ENCODE measurements at places on chromosomes 5 and 9.

DNA sequence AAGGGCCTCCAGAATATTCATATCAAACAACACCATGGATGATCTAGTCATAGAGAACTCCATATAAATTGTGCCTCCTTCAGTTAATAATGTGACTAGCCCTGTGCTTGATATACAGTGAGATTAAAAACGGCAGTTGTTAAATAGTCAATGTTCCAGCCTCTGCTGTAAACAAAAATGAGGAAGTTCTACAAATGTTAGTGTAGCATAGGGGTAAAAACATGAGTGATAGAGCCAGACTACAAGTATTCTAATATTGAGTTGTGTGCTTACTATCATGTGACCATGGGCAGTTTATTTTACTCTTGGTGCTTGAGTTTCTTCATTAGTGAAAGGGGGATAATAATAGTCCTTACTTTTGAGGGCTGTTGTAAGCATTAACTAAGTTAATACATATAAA is 43.3 kb upstream of the SLCO6A1 start:
- DNase-seq, result no peak

DNA sequence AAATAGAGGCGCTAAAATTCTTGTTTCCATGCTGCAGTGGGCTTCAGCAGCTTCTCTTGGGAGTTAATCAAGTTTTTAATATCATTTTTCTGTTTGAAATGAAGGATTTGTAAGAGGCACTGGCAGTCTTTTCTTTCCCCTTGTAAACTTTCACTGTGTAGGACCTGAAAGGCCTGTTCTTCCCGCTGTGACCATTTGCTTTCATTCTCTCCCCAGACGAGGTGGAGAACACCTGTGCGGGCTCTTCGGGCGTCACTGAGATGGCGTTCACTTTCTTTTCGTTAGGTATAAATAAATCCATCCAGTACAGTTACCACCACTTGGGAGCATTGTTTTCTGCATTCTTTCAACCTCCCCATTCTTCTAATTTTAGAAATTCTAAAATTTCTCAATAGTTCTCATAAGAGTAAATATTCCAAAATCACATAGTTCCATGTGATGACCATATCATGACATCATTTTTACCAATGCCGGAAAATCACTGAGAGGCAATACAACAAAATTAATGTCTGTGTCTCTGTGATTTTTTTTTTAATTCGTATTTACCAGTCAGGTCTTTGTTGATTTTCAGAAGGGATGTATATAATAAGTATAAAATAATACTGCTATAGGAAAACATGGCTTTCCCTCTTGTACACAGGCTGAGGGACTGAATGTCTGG is 131.7 kb upstream of the ICE1 start:
- no peak for DNase-seq

DNA sequence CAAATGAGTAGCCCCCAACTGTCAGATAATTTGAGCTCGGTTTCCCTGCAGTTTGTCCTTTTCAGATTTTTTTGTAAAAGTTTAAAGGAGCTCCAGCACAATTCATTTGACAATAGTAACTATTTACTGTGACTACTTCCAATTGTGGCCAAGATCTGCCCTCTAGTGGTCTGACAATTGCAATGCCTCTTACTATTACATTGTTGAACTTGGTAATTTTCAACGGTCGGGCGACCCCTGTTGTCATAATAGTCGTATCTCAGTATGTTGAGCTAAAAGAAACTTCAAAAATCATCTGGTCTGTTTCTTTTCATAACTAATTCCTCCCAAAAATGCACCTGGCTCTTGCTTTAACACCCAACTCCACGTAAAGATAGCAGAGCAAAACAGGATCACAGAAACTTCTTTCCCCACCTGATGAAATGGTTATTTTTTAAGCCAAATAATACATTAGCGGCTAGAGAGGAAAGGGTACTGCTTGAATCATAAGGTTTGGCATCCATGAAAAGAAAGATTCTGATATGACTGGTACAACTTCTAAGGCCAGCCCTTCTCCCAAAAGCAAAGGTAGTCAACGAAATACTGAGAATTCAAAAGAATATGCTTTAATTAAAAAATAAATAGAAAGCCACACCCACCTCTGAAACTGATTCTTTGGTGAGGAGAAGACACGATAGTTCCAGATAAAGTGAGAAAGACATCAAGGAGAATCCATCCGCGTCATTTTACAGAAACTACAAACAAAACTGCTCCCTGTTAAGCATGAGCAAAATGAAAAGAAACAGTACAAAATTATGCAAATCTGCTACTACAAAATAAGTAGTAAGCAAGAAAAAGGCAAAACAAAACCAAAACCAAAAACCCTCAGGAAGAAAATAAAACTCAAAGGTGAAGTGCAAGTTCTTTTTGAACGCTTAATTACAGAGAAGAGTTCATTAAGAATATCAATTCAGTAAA is 76.9 kb upstream of the HTR4 start:
- peak; percentile 58 for DNase-seq

DNA sequence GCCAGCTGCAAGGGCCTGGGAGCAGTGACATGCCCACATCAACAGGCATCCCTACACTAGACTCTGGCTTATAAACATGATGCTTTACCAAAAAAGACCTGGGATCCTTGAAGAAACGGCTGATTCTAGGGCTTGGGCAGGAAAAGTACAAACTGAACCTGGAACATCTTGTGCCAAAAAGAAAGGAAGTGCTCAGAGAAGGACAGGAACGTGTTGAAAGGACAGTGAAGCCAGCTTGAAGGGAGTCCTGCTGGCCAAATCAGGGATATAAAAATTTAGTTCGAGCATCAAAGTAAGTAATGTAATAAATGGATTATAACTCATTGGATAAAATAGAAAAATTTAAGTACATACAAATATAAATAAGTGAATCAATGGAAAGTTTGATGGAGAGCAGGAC is 58.1 kb downstream of the ALDH7A1 start:
- no peak for DNase-seq

DNA sequence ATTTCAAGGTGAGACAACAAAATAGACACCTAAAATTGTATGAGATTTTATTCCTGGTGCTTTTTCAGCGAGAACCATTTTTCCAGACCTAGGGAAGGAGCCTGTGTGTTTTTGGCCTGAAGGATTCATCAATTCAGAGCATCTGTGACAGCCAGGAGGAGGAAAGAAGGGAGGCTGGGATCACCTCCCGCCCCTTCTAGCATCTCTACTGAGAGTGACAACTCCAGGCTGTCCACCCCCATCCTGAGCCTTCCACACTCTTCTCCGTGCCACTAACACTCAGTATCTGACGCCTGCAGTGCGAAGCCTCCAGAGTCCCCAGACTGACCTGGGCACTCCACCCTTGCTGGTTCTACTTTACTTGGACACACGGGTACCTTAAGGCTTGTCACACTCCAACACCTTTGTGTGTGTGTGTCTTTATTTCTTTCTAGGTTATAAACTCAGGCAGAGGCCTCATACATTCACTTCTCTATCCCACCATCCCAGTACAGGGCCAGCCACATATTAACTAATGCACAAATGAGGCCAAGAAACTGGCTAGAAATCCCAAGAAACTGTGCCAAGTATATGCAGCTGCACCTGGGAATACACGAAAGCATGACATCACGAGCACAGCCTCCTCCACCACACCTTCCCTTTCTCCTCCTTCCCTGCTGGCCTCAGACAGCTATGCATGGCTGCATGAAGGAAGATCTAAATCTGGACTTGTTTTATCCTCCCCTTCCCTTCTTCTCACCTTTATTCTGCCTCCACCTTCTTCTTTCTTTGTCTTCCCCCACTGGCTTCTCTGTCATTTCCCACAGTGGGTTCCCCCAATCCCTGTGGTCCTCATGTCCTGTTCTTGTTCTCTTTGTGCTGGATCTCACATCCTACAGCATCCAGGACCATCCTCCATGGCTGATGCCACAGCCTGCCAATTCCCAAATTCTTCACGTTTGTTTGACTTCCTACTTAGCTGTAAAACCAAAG is 16.0 kb downstream of the S1PR3 start:
- DNase-seq, result no peak

DNA sequence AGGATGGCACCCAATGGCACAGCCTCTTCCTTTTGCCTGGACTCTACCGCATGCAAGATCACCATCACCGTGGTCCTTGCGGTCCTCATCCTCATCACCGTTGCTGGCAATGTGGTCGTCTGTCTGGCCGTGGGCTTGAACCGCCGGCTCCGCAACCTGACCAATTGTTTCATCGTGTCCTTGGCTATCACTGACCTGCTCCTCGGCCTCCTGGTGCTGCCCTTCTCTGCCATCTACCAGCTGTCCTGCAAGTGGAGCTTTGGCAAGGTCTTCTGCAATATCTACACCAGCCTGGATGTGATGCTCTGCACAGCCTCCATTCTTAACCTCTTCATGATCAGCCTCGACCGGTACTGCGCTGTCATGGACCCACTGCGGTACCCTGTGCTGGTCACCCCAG is 25.4 kb downstream of the HRH2 start:
- no peak for DNase-seq

DNA sequence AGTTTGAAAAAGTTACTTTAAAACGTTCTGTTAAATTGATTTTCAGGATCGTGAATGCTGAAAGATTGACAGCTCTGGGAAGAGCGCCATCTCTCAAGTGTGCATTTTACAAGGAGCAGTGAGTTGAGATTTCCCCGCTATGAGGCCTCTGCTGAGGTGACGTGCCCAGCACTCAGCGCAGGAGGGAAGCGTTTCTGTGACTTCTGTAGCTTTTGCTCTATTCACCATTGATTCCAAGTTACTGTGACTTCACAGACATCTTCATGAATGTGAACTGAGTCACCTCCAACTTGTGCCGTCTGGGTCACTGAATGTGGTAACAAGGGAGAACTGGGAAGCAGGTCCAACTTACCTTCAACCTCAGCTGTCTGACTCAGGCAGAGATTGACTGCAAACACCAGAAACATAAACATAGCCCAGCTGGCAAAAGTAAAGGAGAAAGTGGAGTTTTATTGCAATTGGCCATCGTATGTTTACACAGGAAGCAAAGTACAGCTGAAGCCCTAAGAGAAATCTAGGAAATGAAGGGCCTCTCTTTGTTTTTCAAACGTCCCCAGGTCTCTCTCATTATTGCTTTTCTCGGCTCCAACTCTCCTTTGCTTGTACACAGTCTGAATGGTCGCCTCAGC is 428.8 kb upstream of the CLINT1 start:
- DNase-seq, result no peak

Measured in T-helper 2 cell treated with Interferon-gamma antibody and Interleukin-4, amounts not matched to agents 5 μg/mL and 100 μg/mL, for 36 hours (primary cell).